ENCODE measurements at places on chromosomes 3 and 15. TPM values are rescaled to one million over a fixed set of nuclear protein-coding genes. Genes with fewer than 3 reads are reported as not detected.

GRCh38 chr3:101862416-101863165 lies 13.3 kb downstream of the NFKBIZ start:
- peak overlapping the region; percentile 10 for H3K27ac ChIP-seq
- peak; percentile 30 for DNase-seq
- H3K27me3 ChIP-seq = no peaks in the 10 kb centered on the region
- H3K4me3 ChIP-seq = no peak overlapping the region
- H3K36me3 ChIP-seq = peaks cover 43% of the 10 kb centered on the region
- H3K4me1 ChIP-seq = peaks cover 13% of the 10 kb centered on the region

- peak; percentile 20 for DNase-seq
- no peaks in the 10 kb centered on the region for H3K4me1 ChIP-seq
- no peak overlapping the region for H3K27ac ChIP-seq
- no peaks in the 10 kb centered on the region for H3K36me3 ChIP-seq
- H3K27me3 ChIP-seq = no peaks in the 10 kb centered on the region
- H3K4me3 ChIP-seq = no peak overlapping the region
Observed at GRCh38 chr3:133962849-133963248, 66.9 kb downstream of the SLCO2A1 start.

DNA sequence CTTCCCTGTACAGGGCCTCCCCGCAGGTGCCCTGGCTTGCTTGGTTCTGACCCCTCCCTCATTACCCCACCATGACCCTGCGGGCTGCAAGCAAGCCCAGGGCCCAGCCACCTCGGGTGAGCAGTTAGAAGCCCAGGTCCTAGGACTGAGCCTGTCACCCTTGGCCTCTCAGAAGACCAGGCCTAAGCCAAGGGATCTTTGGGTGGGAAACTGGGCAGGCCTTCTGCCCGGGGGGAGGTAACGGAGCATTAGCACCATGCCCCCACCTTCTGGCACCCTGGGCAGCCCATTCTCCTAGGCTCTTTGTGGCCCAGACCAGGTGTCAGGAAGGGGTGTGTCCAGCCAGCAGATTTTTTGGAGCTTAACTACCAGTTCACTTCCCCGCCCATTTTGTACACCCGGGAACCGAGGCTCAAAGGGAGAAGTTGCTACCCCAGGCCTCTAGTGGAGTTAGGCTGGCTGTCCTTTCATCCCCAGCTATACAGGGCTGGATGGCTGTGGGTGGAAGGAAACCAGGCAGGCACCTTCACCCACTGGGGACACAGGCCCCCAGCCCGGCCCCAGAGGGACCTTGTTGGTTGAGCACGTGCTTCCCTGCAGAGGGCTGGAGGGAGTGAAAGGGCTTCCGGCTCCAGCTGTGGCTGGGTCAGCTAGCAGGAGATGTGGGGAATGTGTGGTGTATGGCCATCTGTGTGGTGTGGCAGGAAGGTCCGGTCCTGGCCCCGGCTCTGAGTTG lies 1.4 kb downstream of the CSK start:
- DNase-seq = no peak
- no peaks in the 10 kb centered on the region for H3K36me3 ChIP-seq
- peak overlapping the region; percentile 98 for H3K4me3 ChIP-seq
- no peak overlapping the region for H3K27ac ChIP-seq
- H3K27me3 ChIP-seq = no peaks in the 10 kb centered on the region

DNA sequence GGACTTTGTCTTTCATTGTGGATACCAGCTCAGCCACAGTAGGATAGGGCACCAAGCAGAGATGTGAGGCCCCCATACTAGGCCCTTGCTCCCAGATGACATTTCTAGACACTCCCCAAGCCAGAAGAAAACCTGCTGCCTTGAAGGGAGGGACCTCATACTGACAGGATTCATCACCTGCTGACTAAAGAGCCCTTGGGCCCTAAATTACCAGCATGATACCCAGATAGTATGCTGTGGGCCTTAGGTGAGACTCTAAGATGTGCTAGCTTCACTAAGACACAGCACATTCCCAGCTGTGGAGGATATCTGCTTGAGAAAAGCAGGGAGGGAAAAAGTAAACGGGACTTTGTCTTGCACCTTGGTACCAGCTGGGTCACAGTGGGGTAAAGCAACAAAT lies 324.0 kb downstream of the TBL1XR1 start:
- H3K27me3 ChIP-seq = no peaks in the 10 kb centered on the region
- H3K36me3 ChIP-seq = no peaks in the 10 kb centered on the region
- no peak overlapping the region for H3K27ac ChIP-seq
- no peak for DNase-seq
- H3K4me1 ChIP-seq = no peaks in the 10 kb centered on the region

DNA sequence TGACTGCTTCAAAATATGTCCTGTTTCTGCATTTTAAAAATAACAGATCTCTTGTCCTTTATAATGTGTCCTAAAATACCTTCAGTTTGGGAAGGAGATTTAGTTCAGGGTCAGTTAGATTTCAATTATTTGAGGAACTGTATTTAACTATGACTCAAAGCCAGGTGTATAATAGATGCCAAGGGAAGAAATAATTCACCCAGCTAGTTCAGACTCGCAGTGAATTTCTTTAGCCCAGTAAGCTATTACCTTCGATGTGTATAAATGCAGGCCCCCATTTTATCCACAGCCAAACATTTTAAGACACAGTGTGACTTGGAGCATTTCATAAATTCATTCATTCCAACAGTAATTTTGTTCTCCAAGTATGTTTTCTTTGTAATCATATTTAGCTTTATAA lies 458.0 kb downstream of the ZNF385D start:
- no peaks in the 10 kb centered on the region for H3K27me3 ChIP-seq
- 0 out of 2 replicates have a peak, but pooled peaks cover 5% of the 10 kb centered on the region for H3K4me1 ChIP-seq
- no peaks in the 10 kb centered on the region for H3K36me3 ChIP-seq
- no peak overlapping the region for H3K4me3 ChIP-seq
- no peak for DNase-seq

GRCh38 chr15:70964058-70964457 lies 71.4 kb downstream of the LRRC49 start:
- no peak overlapping the region for H3K27ac ChIP-seq
- no peaks in the 10 kb centered on the region for H3K4me1 ChIP-seq
- H3K27me3 ChIP-seq = no peaks in the 10 kb centered on the region
- H3K4me3 ChIP-seq = no peak overlapping the region

DNA sequence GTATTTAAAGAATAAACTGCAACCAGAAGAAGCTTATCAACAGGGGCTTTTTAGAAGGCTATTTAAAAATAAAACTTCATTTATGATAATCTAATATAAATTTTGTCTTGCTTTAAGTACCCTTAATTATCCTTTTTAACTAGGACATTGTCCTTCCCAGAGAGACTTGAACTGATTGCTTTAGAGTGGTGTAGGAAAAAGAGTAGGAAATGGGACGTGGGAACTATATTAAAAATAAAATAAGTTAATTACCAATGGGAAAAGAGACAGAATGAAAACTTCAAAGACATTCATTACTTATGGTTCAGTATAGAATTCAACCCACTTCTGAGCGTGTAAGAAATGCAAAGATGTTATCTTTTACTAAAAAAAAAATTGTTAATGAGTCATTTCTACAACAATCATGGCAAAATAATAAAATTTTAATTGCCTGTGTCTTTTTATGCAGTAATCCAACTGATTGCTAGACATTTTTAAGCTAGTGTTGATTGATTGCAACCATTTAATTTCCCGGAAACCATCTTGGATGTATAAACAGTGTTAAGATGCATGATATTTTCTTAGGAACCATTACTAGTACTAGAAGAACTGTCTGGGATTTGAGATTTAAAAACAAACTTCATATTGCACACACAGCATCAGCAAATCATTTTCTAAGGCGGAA lies 298.8 kb upstream of the UMPS start:
- no peak for DNase-seq
- H3K27me3 ChIP-seq = no peaks in the 10 kb centered on the region
- no peak overlapping the region for H3K4me3 ChIP-seq
- H3K27ac ChIP-seq = no peak overlapping the region
- peaks cover 28% of the 10 kb centered on the region for H3K4me1 ChIP-seq

DNA sequence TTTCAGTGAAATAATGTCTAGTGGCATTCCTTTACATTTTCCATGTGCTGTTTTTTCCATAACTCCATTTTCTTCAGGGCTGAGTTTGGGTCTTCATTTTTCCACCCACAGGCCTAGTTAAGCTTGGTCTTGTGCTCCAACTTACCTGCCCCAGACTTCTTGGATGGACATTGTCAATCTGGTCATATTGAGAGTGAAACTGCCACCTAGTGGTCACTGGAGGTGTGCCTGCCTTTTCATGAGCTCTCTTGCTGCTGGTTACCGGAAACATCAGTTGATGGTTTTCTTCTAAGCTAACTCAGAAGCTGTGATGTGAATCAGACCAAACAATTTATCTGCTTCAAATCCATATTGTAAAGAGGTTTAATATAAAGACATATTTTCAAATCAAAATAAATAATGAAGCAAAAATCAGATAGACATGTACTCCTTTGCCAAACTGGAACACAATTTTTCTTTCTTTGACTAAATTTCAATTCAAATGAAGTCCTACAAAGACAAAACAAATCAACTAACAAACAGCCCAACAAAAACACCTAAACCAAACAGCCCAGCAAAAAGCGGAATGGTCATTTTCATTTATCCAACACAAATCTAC lies 135.1 kb upstream of the RASGRP1 start:
- H3K27me3 ChIP-seq = no peaks in the 10 kb centered on the region
- no peak overlapping the region for H3K27ac ChIP-seq
- no peaks in the 10 kb centered on the region for H3K36me3 ChIP-seq
- peak; percentile 84 for DNase-seq
- no peaks in the 10 kb centered on the region for H3K4me1 ChIP-seq

GRCh38 chr15:61725251-61725650 lies 335.0 kb downstream of the VPS13C start:
- DNase-seq = no peak
- H3K4me3 ChIP-seq = no peak overlapping the region
- H3K4me1 ChIP-seq = no peaks in the 10 kb centered on the region
- no peak overlapping the region for H3K27ac ChIP-seq
- peaks cover 55% of the 10 kb centered on the region for H3K27me3 ChIP-seq

DNA sequence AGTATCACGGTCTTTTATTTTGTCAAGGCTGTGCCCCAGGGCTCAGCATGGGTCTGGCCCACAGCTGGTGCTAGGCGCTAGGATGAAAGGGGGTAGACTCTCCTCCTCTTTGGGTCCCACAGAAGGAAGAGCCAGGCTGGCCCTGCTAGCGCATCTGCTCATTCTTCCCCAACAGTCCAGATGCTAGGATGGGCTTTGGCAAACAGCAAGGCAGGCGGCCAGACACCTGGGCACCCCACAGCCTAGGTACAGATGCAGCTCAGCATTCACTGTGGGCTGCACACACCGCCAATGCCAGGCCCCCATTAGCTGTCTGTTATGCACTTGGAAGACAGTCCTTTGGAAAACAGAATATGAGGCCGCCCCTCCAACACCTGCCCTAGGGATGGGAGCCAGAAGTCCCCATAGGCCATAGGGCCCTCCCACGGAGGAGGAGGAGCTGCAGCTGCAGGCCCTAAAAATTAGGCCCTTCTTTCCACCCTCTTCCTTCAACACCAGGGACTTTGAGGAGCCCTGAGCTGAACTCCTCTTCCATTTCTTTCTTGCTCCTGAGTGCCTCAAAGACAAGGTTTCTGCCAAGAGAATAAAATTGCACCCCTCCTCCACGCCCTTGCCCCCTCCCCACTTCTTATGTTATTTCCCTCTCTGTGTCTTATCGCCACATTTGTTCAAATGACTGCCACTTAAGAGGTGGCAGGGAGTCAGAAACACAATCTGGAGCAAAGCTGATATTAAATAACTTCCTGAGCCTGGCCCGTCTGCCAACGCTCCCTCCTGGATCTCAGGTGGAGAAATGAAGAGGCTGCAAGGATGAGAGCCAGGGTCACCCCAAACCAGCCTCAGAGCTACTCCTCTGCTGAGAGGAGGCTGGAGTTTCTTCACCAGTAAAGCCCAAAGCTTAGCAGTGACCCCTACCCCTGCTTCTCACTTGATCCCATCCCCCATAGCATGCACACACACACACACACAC lies 13.7 kb downstream of the NTRK3 start:
- no peak for DNase-seq
- no peak overlapping the region for H3K27ac ChIP-seq
- H3K36me3 ChIP-seq = no peaks in the 10 kb centered on the region
- H3K4me3 ChIP-seq = no peak overlapping the region

GRCh38 chr3:144437989-144438388 lies 466.4 kb downstream of the DIPK2A start:
- no peak overlapping the region for H3K27ac ChIP-seq
- H3K4me1 ChIP-seq = peaks cover 6% of the 10 kb centered on the region
- no peak overlapping the region for H3K4me3 ChIP-seq
- H3K36me3 ChIP-seq = no peaks in the 10 kb centered on the region
- no peaks in the 10 kb centered on the region for H3K27me3 ChIP-seq

DNA sequence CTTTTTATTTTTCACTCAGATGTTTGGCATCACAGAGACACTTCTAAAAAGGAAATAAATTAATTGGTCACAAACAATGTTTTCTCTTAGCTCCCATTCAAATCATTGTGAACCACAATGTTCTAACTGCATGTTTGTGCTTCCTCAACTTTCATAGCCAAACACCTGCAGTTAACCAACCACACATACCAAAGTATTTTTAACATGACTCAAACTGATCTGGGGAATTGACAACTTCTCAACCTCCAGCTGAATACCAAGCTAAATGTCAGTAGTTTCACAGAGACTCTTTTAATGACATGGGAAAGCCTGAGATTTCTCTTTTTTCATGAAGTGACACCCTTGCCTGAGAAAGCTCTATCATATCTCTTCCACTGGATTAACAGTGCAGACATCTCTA lies 217.9 kb upstream of the MME start:
- H3K4me3 ChIP-seq = no peak overlapping the region
- DNase-seq = peak; percentile 26
- no peak overlapping the region for H3K27ac ChIP-seq
- H3K27me3 ChIP-seq = no peaks in the 10 kb centered on the region

- H3K27me3 ChIP-seq = no peaks in the 10 kb centered on the region
- H3K36me3 ChIP-seq = no peaks in the 10 kb centered on the region
- 0 out of 2 replicates have a peak overlapping the region, but pooled peaks have one; percentile 7 for H3K4me3 ChIP-seq
- H3K4me1 ChIP-seq = peaks cover 15% of the 10 kb centered on the region
- H3K27ac ChIP-seq = no peak overlapping the region
Observed at GRCh38 chr3:99825004-99825640, 7.5 kb downstream of the CMSS1 start.

- H3K4me1 ChIP-seq = no peaks in the 10 kb centered on the region
- H3K4me3 ChIP-seq = no peak overlapping the region
- H3K27ac ChIP-seq = no peak overlapping the region
- no peaks in the 10 kb centered on the region for H3K27me3 ChIP-seq
- no peaks in the 10 kb centered on the region for H3K36me3 ChIP-seq
- no peak for DNase-seq
Observed at GRCh38 chr3:8555113-8555661, 53.6 kb downstream of the LMCD1 start.

DNA sequence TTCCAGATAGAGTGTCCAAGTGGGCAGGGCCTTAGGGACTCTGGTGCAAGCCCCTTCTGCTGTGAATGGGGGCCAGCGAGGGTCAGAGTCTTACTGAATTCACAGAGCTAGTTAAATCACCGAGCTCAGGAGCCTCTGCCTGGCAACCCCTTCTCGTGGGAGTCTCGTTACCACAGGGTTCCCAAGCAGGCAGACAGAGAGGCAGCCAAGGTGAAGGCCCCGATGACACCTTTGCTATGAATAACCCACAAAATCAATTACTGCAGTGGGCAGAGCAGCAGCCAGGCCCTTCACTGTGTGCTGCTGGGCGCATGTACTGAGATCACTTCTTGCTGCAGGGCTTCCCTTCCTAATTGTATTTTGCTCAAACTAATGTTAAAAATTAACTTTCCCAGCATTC lies 56.9 kb downstream of the SPSB4 start:
- no peak for DNase-seq
- H3K27me3 ChIP-seq = no peaks in the 10 kb centered on the region
- no peak overlapping the region for H3K27ac ChIP-seq
- H3K36me3 ChIP-seq = no peaks in the 10 kb centered on the region
- no peaks in the 10 kb centered on the region for H3K4me1 ChIP-seq

The CYP8B1 gene
- total RNA-seq = not detected

The MCCC1 gene
- total RNA-seq = 26.3 TPM

The GOLGA6D gene
- not detected for total RNA-seq

The CNBP gene
- total RNA-seq = 267 TPM

The FGD5 gene
- total RNA-seq = not detected

The GOLGA6B gene
- total RNA-seq = 0.11 TPM

The HESX1 gene
- not detected for total RNA-seq

Data from PC-3 (cell line).